Prostate gland (tissue), 2 donors: ENCODE measurements at places on chromosomes 7 and 10.
A peak's percentile ranks its signal among the peaks of the same experiment; 100 is the strongest.

DNA sequence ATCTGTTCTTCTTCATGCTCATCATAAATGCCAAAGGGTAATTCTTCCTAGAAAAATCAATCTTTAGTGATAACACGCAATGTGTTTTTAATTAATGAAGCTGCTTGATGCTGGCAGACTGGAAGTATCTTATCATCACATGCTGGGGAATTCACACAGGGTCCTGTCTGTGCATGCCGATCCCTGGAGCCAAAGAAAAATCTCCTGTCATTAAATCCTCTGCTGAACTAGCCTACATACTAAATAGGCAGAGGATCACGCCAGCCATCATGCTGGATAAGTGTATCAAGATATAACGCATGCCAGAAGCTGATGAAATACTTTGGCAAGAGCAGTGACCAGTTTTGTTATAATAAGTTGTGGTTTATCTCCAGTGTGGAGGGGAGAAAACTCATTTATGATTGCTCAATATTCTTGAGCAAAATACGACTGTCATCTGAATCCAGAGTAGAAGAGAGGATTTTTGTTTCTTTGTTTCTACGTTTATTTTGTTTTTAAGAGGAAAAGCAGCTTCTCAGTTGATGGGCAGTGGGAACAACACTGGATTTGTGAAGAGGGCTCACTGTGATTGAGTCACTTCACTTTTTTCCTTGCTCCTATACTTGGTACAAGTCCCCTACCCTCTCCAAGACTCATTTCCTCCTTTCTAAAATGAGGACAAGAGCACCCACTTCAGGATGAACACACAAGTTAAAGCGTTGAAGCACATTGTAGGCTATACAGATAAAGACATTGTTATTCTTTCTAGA lies 649.1 kb downstream of the TNS3 start:
- peak; percentile 84 for DNase-seq

- DNase-seq = peak; percentile 56
These were observed 8.6 kb upstream of the CRYGN start for GRCh38 chr7:151448261-151449252.

- no peak for DNase-seq
These were observed 298.9 kb downstream of the CSTF2T start for GRCh38 chr10:51400392-51401096.

DNA sequence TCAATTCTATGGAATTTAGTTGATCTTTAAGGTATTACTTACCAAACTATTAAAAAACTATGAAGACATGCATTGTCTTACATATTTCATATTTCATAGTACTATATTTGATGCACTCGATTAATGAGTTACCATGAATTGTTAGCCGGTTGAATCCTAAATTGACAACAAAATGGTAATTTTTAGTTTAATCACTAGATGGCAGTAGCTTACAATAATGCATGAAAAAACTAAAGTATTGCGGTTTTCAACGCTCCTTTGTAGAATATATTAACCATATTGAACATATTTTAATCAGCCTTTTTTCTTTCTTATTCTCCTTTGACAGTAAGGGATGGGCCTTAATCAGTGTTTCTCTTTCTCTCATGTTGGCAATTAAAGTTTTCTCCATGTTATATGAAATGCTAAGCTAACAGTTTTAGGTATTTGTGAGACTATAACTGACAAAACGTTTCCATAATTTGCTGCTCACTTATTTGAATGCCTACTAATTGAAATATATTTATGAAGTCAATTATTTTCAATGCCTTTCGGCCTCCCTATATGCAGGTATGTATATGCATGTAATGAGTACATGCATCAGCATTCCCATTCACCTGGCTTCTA lies 48.5 kb upstream of the ARL4A start:
- DNase-seq = no peak

GRCh38 chr10:111360260-111360925 lies 283.6 kb downstream of the ADRA2A start:
- no peak for DNase-seq

GRCh38 chr7:92841192-92841591 lies 4.8 kb upstream of the CDK6 start:
- no peak for DNase-seq

GRCh38 chr7:98203261-98203963 lies 7.8 kb upstream of the BHLHA15 start:
- DNase-seq = no peak

- DNase-seq = no peak
These were observed 682.5 kb downstream of the LRMDA start for GRCh38 chr10:76113952-76114351.

DNA sequence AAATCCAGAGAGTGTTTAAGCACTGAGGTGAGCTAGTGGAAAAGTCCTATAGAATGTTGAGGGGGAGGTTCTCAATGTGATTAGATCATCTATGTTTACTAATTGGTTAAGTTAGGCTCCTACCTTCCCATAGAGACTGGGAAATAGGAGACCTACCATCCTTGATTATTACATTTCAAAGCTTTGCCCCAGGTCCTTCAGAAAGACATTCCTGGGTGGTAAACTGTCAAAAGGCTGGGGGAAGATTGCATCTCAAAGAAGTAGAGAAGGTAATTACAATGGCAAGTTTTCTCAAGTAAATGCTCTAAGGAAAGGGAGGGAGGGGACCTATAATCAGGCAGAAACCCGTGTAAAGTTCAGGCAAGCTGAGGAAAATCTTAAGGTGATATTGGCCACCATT lies 247.8 kb upstream of the SMIM30 start:
- DNase-seq = no peak

- no peak for DNase-seq
These were observed 171.4 kb upstream of the PPP2R2D start for GRCh38 chr10:131729361-131729760.

DNA sequence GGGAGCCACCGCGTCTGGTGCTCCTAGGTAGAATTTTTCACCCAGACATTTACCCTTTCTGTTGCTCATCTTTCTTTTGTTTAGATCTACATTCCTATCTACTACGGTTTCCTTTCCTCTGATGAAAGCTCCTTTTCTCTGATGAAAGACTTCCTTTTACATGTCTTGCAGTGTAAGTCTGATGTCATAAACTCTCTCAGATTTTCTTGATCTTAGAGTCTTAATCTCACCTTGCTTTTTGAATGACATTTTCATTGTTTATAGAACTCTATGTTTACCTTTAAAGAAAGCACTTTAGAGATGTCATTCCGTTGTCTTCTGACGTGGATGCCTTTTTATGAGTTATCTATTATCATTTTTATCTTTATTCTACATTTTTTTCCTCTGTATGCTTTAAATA lies 171.8 kb upstream of the MTPN start:
- no peak for DNase-seq

- DNase-seq = no peak
These were observed 47.9 kb upstream of the SEMA3D start for GRCh38 chr7:85234730-85235129.

DNA sequence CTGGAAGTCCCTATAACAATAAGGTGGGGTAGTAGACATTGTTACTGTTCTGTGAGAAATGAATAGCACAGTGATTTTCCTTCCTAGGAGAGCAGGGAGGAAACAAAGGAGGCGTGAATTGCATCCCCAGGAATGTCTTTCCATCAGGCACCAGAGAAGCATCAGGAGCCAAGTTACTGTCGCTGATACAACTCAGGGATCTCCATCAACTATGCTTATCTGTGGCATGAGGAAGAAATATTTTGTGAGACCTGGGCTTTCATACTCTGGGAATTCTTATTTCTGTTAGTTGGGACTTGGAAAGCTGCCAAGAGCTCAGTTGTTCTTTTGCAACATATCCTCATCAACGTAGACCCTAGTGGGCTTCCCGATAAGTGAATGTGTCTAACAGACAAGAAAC lies 622.3 kb downstream of the SUGCT start:
- DNase-seq = no peak

GRCh38 chr7:118109607-118110006 lies 74.4 kb upstream of the LSM8 start:
- no peak for DNase-seq
